ENCODE measurements at places on chromosomes 6 and 20.
A peak's percentile ranks its signal among the peaks of the same experiment; 100 is the strongest.

GRCh38 chr6:128327890-128328289, 192.5 kb downstream of the PTPRK start:
- no peaks in the 10 kb centered on the region for H3K27me3 ChIP-seq
- DNase-seq: no peak
- H3K36me3 ChIP-seq: no peaks in the 10 kb centered on the region
- no peak overlapping the region for H3K27ac ChIP-seq
- H3K4me3 ChIP-seq: no peak overlapping the region

- no peaks in the 10 kb centered on the region for H3K4me1 ChIP-seq
- DNase-seq: no peak
- no peak overlapping the region for H3K27ac ChIP-seq
- H3K36me3 ChIP-seq: no peaks in the 10 kb centered on the region
These were observed 37.3 kb upstream of the TGM2 start for GRCh38 chr20:38202153-38202981.

DNA sequence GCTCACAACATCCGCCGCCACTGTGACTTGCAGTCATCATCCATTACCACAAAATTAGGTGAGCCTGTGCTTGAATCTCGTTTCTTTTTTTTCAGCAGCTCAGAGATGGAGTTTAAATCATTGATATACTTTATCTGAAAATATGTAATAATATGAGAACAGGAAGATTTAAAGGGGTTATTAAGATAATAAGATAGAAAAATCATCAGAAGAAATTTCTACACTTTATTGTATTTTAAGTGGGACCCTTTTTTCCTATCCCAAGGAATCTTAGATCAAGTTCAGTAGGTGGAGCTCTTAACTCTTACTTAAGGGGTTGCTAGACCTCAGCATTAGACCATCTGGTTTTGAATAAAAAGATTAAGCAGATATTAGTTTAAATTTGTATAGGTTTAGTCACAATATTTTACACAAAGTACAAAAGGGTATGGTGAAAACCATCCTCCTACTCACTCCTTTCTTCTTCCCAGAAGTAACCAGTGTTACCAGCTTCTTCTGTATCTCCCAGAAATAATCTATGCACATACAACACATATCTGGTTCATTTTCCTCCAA, 9.4 kb upstream of the NCOA7 start:
- H3K4me3 ChIP-seq: peak overlapping the region; percentile 76
- no peaks in the 10 kb centered on the region for H3K27me3 ChIP-seq
- no peaks in the 10 kb centered on the region for H3K36me3 ChIP-seq
- peak overlapping the region; percentile 97 for H3K27ac ChIP-seq

DNA sequence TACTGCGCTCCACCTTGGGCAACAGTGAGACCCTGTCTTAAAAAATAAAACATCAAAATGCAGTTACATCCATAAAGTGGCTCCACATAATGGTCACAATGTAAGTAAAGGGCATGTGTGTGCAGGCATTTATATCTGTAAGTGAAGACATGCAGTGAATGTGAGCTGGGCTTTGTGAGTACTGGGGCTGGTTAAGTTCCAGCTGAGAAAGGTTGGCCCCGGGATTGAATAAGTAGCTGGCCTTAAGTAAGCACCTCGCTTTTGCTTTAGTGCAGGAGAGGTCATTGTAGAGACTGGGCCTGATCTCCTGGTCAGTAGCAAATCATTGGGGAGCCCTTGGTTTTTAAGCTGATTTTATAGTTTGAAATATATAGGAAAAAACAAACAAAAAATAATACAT, 8.0 kb downstream of the QKI start:
- peak overlapping the region; percentile 99 for H3K27ac ChIP-seq
- H3K36me3 ChIP-seq: no peaks in the 10 kb centered on the region
- no peaks in the 10 kb centered on the region for H3K27me3 ChIP-seq
- peak overlapping the region; percentile 93 for H3K4me3 ChIP-seq

DNA sequence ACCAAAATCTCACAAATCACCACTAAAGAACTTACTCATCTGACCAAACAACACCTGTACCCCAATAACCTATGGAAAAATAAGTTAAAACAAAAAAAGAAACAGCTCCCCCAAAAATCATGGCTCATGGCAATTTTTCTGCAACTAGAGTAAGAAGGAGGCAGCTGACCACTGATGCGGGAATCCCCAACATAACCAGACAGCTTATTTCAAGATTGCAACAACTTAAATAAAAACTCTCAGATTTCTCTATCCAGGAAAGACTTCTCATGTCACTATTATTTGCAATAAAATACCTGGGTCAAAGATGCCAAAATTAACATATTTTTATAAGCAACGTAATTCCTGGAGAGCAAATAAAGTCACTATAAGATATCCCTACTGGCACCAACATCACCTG, 128.1 kb upstream of the LY86 start:
- H3K27me3 ChIP-seq: no peaks in the 10 kb centered on the region
- H3K27ac ChIP-seq: no peak overlapping the region
- DNase-seq: no peak
- no peaks in the 10 kb centered on the region for H3K36me3 ChIP-seq
- no peak overlapping the region for H3K4me3 ChIP-seq

GRCh38 chr20:50678169-50678898, 13.0 kb downstream of the RIPOR3 start:
- no peak overlapping the region for H3K4me3 ChIP-seq
- H3K4me1 ChIP-seq: no peaks in the 10 kb centered on the region
- H3K27ac ChIP-seq: no peak overlapping the region
- H3K36me3 ChIP-seq: no peaks in the 10 kb centered on the region
- DNase-seq: no peak

DNA sequence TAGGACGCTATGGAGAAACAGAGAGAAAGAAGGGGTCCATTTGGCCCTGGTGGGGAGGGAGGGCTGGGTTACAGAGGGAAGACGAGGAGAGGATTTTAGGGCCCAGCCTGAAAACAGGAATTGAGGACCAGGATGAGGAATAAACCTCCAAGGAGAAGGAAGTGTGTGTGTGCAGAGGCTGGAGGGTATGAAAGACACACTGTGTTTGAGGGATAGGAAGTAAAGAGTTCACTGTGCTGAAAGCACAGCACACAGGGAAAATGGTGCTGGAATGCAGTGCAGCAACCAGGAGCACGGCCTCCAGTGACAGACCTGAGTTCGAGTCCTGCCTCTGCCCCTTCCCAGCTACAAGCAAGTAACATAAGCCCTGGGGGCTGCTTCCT, 7.8 kb downstream of the MBOAT1 start:
- no peak overlapping the region for H3K27ac ChIP-seq
- no peaks in the 10 kb centered on the region for H3K4me1 ChIP-seq
- no peaks in the 10 kb centered on the region for H3K27me3 ChIP-seq
- no peak overlapping the region for H3K4me3 ChIP-seq

GRCh38 chr20:4776079-4776630, 54.4 kb downstream of the PRND start:
- H3K4me1 ChIP-seq: no peaks in the 10 kb centered on the region
- DNase-seq: no peak
- no peak overlapping the region for H3K4me3 ChIP-seq

GRCh38 chr6:145017516-145017915, 717.8 kb downstream of the EPM2A start:
- no peak overlapping the region for H3K27ac ChIP-seq
- H3K36me3 ChIP-seq: no peaks in the 10 kb centered on the region
- DNase-seq: no peak
- H3K4me3 ChIP-seq: no peak overlapping the region
- no peaks in the 10 kb centered on the region for H3K27me3 ChIP-seq

GRCh38 chr6:158627940-158628211, 16.7 kb downstream of the DYNLT1 start:
- no peak for DNase-seq
- no peak overlapping the region for H3K27ac ChIP-seq
- H3K4me1 ChIP-seq: peaks cover 27% of the 10 kb centered on the region
- no peaks in the 10 kb centered on the region for H3K36me3 ChIP-seq
- H3K27me3 ChIP-seq: no peaks in the 10 kb centered on the region
- H3K4me3 ChIP-seq: no peak overlapping the region

- peak overlapping the region; percentile 11 for H3K4me3 ChIP-seq
- DNase-seq: no peak
- peak overlapping the region; percentile 50 for H3K27ac ChIP-seq
- no peaks in the 10 kb centered on the region for H3K36me3 ChIP-seq
These were observed 65.8 kb downstream of the PHACTR2 start for GRCh38 chr6:143743301-143744166.

- H3K36me3 ChIP-seq: peaks cover 17% of the 10 kb centered on the region
- peaks cover 12% of the 10 kb centered on the region for H3K4me1 ChIP-seq
- DNase-seq: no peak
- H3K27me3 ChIP-seq: no peaks in the 10 kb centered on the region
These were observed 166.1 kb downstream of the TMEM242 start for GRCh38 chr6:157157258-157157657.

DNA sequence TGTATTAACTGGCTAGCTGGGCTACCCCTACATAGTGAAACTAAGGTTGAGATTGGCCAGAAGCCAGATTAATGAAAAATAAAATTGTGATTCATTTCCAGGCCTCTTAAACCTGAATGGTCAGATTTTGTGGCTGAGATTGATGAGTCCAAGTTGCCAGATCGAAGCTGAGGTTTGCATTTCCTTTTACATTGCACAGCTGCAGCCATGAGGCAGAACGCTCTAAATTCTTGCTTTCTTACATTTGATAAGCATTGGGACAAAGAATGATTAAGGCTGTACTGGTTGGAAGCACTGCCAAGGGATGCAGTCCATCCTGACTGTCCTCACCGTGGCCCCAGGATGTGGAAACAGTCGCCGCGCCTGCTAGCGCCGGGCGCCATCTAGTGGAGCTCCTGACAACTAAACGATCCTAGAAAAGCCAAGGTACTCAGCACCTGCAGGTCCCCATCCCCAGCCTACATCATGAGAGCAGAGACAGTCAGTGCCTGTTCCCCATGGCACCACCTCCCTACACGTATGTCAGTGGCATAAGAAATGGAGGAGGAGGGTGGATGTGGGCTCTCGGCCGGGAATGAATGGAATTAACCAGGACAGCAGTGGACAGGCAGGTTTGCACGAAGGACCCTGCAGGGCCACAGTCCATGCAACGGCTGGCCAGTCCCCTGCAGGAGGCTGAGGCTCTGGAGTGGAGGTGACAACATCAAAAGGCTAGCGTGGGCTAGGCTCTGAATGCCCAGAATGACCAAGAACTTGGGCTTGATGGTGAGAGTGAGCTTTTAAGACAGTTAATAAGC, 19.0 kb downstream of the PXDC1 start:
- H3K4me3 ChIP-seq: no peak overlapping the region
- no peaks in the 10 kb centered on the region for H3K27me3 ChIP-seq
- no peak overlapping the region for H3K27ac ChIP-seq
- DNase-seq: peak; percentile 77

GRCh38 chr6:161561908-161562307, 288.0 kb upstream of the AGPAT4 start:
- H3K4me1 ChIP-seq: no peaks in the 10 kb centered on the region
- no peaks in the 10 kb centered on the region for H3K27me3 ChIP-seq
- no peak overlapping the region for H3K4me3 ChIP-seq
- H3K36me3 ChIP-seq: no peaks in the 10 kb centered on the region
- no peak overlapping the region for H3K27ac ChIP-seq

GRCh38 chr6:33696548-33697518, 14.7 kb downstream of the UQCC2 start:
- DNase-seq: peak; percentile 50
- H3K4me3 ChIP-seq: no peak overlapping the region

DNA sequence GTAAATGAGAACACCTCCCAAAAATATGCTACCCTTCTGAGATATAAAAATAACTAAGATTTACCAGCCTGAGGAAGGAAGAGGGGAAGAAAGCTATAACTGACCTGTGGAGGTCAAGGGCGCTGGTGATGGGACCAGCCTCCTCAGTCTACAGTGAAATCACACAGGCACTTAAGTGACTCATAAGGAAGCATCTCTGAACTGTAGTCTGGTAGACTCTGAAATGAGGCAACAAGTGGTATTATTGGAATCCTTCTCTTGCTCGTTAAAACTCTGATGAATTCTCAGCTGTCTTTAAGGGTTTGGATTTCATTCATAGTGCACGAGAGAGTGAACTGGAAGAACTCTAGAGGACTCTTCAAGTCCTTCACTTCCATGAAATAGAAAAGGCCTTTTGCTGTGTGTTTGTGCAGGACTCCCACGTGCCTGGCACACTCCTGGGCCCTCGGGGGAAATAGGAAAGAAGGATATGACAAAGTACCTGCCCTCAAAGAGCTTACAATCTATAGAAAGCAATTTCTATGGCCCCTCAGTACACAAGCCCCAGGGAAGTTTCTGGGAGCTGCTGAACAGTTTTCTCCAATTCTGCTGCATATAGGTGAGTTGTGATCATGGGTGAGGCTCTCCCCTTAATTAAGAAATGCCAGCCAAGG, 231.8 kb upstream of the RREB1 start:
- no peaks in the 10 kb centered on the region for H3K27me3 ChIP-seq
- DNase-seq: no peak
- peak overlapping the region; percentile 49 for H3K27ac ChIP-seq
- H3K36me3 ChIP-seq: no peaks in the 10 kb centered on the region
- H3K4me3 ChIP-seq: no peak overlapping the region
- peaks cover 4% of the 10 kb centered on the region for H3K4me1 ChIP-seq

DNA sequence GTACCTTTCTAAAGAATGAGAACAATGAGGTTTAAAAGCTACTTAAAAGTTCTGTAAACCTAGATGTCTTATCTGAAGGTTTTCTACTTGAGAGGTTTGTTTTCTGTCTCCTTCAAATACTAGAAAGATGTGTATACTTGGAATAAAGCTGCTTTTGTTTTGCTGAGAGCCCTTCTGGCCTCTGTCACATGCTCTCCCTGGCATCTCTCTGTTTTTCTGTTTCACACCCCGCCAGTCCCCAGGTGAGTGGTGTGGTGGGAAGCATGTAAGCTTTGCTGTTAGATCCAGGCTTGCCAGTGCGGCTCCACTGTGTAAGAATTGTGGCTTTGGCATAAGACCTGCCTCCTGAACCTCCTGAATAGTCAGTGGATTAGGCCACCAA, 56.8 kb downstream of the SNX9 start:
- H3K4me3 ChIP-seq: no peak overlapping the region
- H3K4me1 ChIP-seq: no peaks in the 10 kb centered on the region
- H3K27ac ChIP-seq: no peak overlapping the region
- no peak for DNase-seq
- peaks cover 7% of the 10 kb centered on the region for H3K36me3 ChIP-seq

GRCh38 chr6:144722925-144723324, 437.8 kb downstream of the UTRN start:
- H3K27me3 ChIP-seq: no peaks in the 10 kb centered on the region
- H3K27ac ChIP-seq: no peak overlapping the region
- no peaks in the 10 kb centered on the region for H3K36me3 ChIP-seq
- H3K4me3 ChIP-seq: no peak overlapping the region
- no peaks in the 10 kb centered on the region for H3K4me1 ChIP-seq

GRCh38 chr6:24183584-24183983, 57.6 kb downstream of the NRSN1 start:
- DNase-seq: no peak
- H3K4me3 ChIP-seq: no peak overlapping the region
- H3K27ac ChIP-seq: no peak overlapping the region
- H3K36me3 ChIP-seq: no peaks in the 10 kb centered on the region
- H3K4me1 ChIP-seq: no peaks in the 10 kb centered on the region

GRCh38 chr20:44646641-44647274, 4.7 kb downstream of the ADA start:
- peaks cover 21% of the 10 kb centered on the region for H3K4me1 ChIP-seq
- DNase-seq: no peak

DNA sequence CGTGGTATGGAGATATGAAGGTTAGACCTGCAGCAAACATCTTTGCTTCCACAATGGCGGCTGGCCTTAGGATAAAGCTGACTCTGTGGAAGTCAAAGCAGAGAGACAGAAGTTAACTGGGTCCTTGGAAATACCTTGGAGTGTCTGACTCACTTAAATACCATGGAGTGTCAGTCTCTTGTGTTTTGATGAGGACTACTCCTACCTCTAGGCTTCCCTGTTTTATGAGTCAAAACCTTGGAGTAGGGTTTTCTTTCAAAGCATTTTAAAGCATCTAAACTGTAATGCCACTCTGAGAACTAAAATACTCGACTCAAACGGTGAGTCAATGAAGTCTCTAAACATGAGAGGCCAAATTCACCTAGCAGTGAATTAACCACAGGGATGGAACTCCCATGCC, 329.1 kb downstream of the SAMD5 start:
- H3K36me3 ChIP-seq: no peaks in the 10 kb centered on the region
- H3K4me3 ChIP-seq: no peak overlapping the region
- H3K27me3 ChIP-seq: no peaks in the 10 kb centered on the region

Measured in psoas muscle (tissue), 8 donors.